Inflammatory macrophage (primary cell): ENCODE measurements at places on chromosomes 12 and 14.

DNA sequence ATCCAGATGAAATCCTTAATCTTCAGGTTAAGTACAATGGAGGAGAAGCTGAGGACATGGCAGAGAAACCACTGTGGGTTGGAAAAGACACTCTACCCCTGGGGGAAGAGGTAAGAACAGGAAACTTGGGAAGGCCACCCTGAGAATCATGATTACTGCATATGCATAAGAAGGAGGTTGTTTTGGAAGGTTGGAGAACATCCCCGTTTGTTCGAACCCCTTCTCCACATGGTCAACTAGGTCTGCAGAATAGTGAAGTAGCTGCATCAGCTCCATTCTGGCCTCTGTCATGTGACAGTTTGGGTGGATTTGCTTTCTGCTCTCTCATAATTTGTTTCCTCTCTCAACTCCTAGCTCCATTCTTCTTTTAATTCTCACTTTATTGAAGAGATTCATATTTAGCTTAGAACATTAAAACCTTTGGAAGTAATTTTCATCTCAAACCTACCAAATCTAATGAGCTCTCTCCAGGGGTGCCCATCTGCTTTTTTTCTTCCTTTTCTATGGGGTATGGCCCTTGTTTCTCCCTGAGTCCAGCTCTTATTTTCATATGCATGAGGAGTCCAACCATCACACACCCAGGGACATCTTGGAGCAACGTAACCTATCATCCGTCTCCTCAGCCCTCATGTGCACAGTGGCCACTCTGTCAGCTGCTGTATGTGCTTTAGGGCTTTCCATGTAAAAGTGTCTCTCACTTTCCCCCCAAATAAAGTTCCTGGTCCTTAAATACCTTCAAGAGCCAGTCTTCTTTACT, 820.3 kb downstream of the TMEM121 start:
- no peak for DNase-seq

DNA sequence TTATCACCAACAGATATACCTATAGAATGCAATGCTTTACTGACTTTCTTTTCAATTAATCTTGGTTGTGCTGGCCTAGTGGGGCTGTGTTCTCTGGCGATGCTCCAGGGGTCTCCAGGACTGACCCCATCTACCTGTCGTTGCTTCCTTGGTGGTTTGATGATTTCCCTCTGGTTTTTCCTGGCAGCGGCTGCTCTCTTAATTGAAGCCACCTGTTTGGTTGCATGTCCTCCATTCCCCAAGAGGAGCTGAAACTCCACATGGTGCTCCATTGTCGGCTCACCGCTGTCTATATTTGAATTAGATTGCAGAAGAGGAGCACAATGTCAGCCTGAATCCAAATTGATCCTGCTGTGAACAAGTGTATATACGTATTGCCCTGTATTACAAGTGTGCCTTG, 7.1 kb upstream of the IFNG-AS1 start:
- DNase-seq = no peak

- no peak for DNase-seq
Measured at GRCh38 chr14:89036371-89036770, 211.9 kb downstream of the TTC8 start.

DNA sequence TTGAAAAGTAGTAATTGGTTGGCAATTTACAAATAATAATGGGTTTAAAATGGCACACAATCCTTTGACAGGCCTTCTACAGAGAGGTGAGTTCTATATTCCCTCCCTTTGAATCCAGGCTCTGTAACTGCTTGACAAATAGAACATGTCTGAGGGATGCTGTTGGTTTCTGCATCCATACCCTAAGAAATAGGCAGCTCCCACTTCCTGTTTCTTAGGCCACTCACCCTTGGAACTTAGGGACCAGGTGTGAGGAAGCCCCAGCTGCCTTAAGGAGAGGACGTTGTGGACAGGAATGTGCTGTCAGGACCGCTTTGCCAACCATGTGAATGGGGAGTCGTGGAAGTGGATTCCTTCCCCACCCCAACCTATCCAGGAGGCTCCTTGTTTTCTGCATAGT, 59.4 kb downstream of the LMNTD1 start:
- no peak for DNase-seq

GRCh38 chr14:72708708-72709475, 185.0 kb downstream of the DPF3 start:
- no peak for DNase-seq

GRCh38 chr12:8038659-8039114, 6.2 kb downstream of the FOXJ2 start:
- DNase-seq = no peak

DNA sequence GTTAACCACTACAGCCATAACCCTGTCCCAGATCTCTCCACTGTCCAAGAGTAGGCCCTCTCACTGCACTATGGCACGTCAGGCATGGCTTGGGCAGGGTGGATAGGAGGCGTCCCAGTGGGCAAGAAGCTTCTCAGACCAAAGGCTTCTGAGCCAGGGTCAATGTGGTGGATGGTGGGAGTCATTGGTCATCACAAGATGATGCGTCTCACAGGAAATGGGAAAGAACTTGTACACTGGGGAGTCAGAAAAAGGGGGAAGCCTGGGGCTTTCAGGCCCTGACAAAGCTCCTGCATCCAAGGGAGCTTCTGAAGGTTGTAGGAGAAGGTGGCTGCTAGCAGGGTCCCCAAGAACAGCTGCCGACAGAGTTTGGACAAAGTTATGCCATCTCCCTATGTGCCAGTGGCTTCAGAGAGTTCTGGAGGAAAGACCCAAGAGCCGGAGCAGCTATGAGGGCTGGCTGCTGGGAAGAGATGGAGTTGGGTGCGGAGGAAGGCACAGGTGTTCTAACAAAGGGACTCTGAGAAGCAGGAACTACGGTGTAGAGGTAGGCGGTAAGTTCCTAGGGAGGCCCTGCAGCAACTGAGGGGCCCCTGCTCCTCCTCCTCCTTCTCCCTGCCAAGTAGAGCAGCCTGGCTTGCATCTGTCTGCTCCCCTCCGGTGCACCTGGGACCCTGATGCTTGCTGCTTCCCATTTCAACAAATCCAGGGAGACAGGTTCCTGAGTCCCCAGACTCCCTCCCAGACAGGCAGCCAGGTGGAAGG, 81.1 kb downstream of the ARL6IP4 start:
- peak; percentile 55 for DNase-seq

DNA sequence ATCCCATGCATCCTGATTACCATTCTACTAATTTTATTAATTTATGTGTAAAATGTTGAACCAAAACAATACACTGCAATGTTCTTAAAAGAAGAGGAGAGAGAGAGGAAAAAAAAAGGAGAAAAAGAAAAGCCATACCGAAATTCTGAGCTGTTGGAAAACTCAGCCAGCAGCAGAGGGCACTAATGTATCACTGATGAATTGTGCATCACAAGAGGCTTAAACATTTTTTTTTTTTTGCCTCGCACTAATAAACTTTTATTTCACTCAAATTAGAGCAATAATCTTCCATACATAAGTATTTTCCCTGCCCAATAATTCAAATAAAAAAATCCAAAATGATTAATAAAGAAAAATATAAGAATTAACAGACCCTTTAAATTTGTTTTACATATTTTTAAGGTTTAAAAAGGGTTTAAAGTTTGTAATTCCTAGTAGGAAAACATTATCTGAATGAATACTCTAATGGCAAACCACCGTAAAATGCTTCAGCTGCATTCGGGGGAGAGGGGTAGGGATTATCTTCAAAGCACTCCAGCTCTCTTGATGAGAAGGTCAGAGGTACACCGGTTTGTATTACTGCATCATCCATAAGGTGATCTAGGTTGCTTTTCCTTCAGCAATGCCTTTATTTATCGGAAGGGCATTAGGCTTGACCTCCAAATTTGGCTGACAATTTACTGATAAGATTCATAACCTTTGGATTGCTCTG, 41.9 kb downstream of the ATP23 start:
- DNase-seq = peak; percentile 35

- DNase-seq = no peak
Measured at GRCh38 chr12:27539191-27539631, 15.2 kb downstream of the PPFIBP1 start.

GRCh38 chr12:115598871-115599811, 678.4 kb downstream of the MED13L start:
- no peak for DNase-seq

- peak; percentile 11 for DNase-seq
Measured at GRCh38 chr14:105473677-105474482, 741 bp upstream of the CRIP2 start.

- no peak for DNase-seq
Measured at GRCh38 chr12:78081590-78082314, 251.1 kb downstream of the NAV3 start.

GRCh38 chr12:31525496-31526157, 65.3 kb downstream of the DENND5B start:
- DNase-seq = peak; percentile 20

DNA sequence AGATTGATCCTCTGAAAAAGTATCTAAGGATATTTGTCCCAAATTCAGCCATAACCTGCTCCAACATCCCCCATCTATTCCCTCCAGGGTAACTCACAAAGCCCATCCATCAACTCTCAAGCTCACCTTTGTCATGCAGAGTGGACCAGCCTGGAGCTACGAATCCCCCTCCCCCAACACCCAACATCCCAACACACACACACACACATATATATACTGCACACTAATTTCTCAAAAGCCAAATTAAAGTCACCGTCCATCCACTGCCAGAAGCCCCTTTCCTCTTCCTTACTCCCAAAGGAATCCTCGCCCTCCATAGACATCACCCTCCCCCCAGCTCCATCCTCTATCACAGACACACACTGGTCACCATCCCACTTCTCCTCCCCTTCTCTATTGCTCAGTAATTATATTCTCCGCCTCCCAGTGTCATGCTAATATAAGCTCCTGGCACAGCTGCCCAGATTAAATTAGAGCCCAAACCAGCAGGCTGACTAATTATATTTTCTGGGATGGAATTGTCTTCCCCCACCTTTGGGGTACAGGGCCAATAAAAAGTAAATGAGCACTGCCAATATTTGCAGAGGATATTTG, 13.5 kb upstream of the TESPA1 start:
- DNase-seq = no peak

DNA sequence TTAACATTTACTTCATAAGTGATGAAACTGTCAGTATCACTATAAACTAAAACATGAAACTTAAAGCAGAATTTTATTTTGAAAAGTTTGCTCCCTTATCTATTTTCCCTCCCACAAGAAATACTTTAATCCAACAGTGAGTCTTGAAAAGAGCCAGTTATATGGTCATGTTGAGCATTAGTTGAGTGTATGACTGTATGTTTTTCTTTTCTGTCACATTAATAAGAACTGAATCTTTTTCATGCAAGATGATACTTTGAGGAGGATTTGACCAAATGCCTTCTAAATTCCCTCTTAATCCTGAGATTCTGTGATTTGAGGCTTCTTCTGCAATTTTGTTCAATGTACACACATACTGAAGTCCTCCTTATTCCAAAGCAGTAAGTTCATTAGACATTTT, 33.7 kb upstream of the YARS2 start:
- no peak for DNase-seq

- no peak for DNase-seq
Measured at GRCh38 chr14:36454599-36455240, 65.3 kb downstream of the NKX2-1 start.

GRCh38 chr12:121781484-121781997, 11.9 kb downstream of the RHOF start:
- DNase-seq = no peak

DNA sequence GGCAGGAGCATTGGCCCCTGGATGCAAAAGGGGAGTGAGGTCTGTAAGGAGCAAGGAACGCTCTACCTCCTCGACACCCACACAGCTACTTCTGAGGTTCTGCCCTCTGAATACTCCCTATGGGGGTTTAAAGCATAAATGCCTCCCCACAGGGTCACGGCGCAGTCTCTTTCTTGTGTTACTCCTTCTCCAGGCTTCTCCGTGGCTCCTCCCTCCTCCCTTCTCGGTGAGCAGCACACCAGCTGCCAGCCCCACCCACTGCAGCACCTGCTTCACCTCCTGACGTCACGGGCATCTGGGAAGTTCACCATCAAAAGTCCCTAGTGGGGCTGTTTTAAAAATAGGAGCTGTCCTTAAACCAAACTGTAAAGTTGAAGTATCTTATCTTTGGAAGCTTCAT, 67.3 kb downstream of the SPTB start:
- DNase-seq = no peak

GRCh38 chr12:69602954-69603353, 7.8 kb downstream of the LRRC10 start:
- DNase-seq = no peak

- no peak for DNase-seq
Measured at GRCh38 chr12:83199069-83199468, 512.4 kb downstream of the TMTC2 start.

DNA sequence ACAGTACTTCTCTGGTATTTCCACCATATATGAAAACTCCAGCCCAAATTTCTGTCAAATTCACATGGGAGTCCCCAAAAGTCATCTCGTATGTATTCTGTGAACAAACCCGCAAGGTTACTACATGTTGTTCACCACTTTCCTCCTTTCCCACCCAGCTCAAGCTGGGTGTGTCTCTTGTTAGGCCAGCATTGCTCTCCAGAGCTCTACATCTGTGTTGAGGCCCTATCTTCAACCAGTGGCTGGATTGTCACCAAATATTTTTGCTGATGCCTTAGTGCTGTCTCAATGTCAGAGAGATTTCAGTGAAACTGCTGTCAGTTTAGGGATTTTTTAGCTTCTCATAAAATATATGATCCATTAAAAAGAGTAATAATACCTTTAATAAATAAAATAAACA, 230.9 kb downstream of the BTG1 start:
- DNase-seq = no peak

GRCh38 chr14:96920820-96921219, 123.6 kb downstream of the VRK1 start:
- no peak for DNase-seq

DNA sequence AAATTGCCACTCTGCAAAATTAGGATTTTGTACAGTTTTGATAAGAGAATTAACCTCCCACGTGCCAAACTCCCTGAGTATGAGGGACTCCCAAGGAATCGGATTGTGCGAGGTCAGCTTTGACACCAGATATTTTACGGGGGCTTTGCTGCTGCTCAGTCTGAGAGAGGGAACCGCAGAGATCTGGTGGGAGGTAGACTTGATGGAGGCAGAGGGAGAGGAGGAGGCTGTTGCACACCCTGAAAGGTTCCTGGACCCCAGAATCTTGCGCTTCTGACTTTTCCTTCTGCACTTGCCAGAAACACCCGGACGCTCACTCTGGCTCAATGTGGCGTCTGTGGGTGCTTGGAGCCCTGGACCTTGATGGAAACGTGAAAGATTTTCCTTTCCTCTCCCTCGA, 83.9 kb downstream of the PAPOLA start:
- DNase-seq = no peak

GRCh38 chr12:3455312-3455711, 35.7 kb upstream of the PRMT8 start:
- DNase-seq = no peak

DNA sequence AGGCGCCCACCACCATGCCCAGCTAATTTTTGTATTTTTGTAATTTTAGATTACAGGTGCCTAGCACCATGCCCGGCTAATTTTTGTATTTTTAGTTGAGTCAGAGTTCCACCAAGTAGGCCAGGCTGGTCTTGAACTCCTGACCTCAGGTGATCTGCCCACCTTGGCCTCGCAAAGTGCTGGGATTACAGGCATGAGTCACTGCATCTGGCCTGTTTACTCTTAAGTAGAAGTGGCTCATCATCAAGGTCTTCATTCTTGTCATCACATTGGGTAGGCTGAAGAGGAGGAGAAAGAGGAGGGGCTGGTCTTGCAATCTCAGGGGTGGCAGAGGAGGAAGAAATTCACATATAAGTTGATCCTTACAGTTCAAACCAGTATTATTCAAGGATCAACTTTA, 152.4 kb upstream of the ATP2B1 start:
- DNase-seq = no peak
